ENCODE measurements at places on chromosomes 11 and 22. TPM values are rescaled to one million over a fixed set of nuclear protein-coding genes. Genes with fewer than 3 reads are reported as not detected.

GRCh38 chr11:82268627-82269026 lies 465.0 kb downstream of the FAM181B start:
- DNase-seq = no peak

DNA sequence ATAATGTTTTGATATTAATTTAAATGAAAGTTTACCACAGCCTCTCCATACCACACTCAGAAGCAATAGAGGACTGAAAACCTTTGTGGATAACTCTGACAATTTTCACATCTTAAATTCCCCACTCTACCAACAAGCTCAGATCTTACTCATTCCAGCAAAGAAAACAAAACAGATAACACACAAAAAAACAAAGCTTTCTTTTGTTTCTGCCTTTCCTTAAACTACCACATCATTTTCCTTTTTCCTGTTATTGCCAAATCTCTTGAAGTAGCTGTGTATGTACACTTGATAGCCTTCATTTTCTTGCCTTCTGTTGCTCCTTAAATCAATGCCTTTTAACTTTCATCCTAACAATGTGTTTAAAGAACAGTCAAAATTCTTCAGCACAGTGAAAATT lies 484.9 kb downstream of the NTM start:
- DNase-seq = no peak

DNA sequence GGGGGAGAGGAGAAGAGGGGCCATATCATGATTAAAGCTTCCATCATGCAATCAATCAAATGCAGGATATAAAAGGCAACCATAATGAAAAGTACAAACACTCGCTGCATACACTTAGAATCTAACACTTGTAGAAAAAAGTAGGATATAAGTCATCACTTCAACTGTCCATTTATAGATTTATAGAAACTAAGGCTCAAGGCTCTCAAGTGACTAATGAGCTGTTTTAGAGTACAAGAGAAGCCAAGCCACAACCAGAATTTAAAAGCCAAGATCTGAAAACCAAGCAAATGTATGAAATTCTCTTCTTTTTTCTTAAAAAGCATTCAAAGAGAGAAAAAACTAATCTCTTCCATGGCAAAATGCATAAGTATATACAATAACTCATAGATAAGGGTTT lies 160.2 kb upstream of the BLID start:
- no peak for DNase-seq

- peak; percentile 28 for DNase-seq
These were observed 10.3 kb downstream of the NEAT1 start for GRCh38 chr11:65432686-65433582.

DNA sequence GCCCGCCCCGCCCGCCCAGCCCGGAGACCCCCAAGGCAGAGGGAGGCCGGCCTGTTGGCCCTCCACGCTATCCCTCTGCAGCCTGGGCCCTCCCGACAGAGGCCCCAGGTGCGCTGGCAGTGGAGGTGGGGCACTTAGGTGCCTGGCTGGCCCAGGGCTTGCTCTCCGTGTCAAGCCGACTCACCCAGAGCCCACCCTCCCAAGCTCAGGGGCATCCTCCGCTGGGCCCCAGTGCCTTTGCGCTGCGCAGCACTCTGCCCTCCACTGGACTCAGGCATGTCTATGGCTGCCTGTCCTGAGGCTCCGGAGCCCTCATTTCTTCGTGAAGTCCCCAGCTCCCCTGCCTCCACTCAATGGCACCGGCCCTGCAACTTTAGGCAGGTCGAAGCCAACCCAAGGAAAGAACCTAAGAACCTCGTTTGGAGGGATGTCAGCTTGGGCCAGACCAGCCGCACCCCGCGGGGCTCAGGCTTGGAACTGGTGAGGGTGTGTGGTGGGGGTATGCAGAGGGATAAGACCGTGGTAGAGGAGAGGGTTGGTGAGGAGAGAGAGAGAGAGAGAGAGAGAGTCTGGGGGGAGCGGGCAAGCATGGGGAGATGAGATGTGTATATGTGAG lies 6.1 kb downstream of the SMIM45 start:
- DNase-seq = no peak

DNA sequence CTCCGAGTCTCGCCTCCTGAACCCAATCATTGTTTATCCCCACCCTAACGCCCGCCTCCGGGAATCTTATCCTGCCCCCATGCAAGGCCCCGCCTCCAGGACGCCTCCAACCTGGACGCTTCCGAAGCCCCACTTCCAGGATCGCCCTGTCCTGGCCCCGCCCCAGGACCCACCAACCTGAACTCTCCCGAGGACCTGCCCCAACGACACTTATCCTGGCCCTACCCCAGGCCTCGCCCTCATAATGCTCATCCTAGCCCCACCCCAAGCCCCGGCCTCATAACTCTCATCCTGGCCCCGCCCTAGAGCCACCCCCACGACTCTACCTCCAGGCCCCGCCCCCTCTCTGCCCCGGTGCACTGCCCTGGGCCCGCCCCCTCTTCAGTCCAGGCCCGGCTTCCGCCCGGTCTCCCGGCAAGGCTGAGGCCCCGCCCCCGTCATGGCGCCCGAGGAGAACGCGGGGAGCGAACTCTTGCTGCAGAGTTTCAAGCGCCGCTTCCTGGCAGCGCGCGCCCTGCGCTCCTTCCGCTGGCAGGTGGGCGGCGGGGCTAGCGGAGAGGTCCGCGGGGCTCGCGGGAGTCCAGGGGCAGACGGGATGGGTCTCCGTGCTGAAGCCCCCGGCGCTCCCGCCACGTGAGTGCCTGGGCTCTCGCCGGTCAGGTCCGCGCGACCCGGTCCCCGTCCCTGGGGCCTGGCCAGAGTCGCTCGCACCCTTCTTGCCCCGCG lies 45.7 kb upstream of the DEFB108B start:
- peak; percentile 95 for DNase-seq

- DNase-seq = no peak
These were observed 1425.8 kb downstream of the TBC1D22A start for GRCh38 chr22:48188231-48188721.

TTC36 gene
- not detected for total RNA-seq

XBP1 gene
- 250 TPM for total RNA-seq

CACNA1I gene
- not detected for total RNA-seq

PPARA gene
- total RNA-seq = 10.5 TPM

Measured in bronchial epithelial cell (primary cell).